Nephron progenitor cell (in vitro differentiated cells): ENCODE measurements at places on chromosomes 2 and 18.

DNA sequence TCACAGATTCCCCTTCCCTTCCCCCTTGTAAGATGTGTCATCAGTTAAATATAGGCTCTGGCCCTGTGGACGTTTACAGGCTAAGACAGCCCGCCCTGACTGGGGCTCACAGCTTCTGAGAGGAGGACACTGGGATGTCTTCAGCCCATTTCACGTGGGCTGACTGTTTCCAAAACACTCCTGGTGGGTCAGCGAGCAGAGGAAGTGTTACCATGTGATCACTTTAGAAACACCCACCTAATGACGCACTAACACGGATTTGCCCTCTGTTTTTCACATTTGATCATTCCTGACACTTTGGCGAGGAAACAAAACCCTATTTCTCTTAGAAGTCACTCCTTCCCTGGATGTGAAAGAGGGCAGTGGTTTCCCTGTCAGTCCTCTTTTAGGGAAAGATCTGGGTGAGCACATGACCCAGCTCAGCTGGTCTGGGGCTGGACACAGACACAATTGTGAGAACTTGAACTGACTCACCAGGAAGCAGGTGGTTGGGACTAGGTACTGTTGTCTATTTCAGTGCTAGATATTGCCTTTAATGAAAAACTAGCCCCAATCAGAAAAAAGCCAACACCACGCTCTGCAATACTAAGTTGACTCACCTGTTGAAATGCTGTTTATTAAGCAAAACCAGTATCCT lies 38.8 kb downstream of the BMP10 start:
- H3K4me1 ChIP-seq = peaks cover 16% of the 10 kb centered on the region
- no peaks in the 10 kb centered on the region for H3K36me3 ChIP-seq
- H3K27ac ChIP-seq = no peak overlapping the region
- no peak overlapping the region for H3K4me3 ChIP-seq

GRCh38 chr2:207513551-207514257 lies 16.1 kb upstream of the CREB1 start:
- H3K36me3 ChIP-seq = no peaks in the 10 kb centered on the region
- no peak overlapping the region for H3K4me3 ChIP-seq
- H3K27ac ChIP-seq = no peak overlapping the region

DNA sequence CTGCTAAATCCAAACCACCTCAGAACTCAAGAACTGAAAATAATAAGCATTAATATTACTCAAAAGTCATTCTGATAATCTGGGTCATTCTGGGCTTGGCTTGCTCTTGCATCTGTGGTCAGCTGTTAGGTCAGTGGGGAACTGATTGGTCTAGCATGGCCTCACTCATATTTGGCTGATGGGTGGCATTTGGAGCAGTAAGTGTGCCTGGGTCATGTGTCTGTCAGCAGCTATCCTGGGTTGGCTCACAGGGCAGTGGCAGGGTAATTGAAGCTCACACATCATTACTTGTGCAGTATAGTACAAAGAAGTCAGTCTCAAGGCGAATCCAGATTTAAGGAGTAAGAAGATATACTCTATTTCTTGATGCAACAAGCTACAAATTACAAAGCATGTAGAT lies 9.6 kb downstream of the RPL37A start:
- H3K27ac ChIP-seq = peak overlapping the region; percentile 8
- no peak for DNase-seq
- H3K4me3 ChIP-seq = no peak overlapping the region
- H3K4me1 ChIP-seq = peaks cover 6% of the 10 kb centered on the region

GRCh38 chr2:160783474-160783873 lies 289.9 kb upstream of the RBMS1 start:
- no peak for DNase-seq
- H3K4me3 ChIP-seq = no peak overlapping the region
- H3K27me3 ChIP-seq = peaks cover 2% of the 10 kb centered on the region
- H3K4me1 ChIP-seq = no peaks in the 10 kb centered on the region
- H3K27ac ChIP-seq = no peak overlapping the region
- no peaks in the 10 kb centered on the region for H3K36me3 ChIP-seq

GRCh38 chr2:98849113-98849512 lies 86.9 kb downstream of the CRACDL start:
- no peak overlapping the region for H3K4me3 ChIP-seq
- H3K27ac ChIP-seq = no peak overlapping the region
- no peaks in the 10 kb centered on the region for H3K36me3 ChIP-seq

- H3K27ac ChIP-seq = no peak overlapping the region
- H3K36me3 ChIP-seq = peaks cover 57% of the 10 kb centered on the region
- H3K27me3 ChIP-seq = no peaks in the 10 kb centered on the region
- no peak overlapping the region for H3K4me3 ChIP-seq
- no peak for DNase-seq
- H3K4me1 ChIP-seq = peaks cover 19% of the 10 kb centered on the region
Measured at GRCh38 chr2:47891369-47892337, 14.6 kb downstream of the FBXO11 start.

DNA sequence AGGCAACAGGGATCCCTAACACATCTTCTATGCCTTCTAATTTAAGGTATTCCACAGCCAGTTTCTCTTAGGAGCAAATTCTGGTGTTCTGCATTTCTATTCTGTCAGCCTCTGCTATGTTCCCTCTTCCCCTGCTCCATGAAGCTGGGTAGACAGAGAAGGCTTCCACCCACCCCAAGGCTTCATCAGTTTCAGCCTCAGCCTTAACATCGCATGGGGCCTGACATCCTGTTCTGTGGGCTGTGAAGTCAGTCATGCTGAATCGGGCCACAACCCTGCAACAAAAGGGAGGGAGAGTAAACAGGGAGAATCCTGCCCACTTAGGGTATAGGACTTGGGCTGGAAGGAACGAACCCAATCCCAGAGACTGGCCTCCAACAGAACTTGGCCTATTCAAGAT lies 70.6 kb upstream of the PPM1B start:
- DNase-seq = no peak
- H3K4me1 ChIP-seq = peaks cover 5% of the 10 kb centered on the region
- no peaks in the 10 kb centered on the region for H3K36me3 ChIP-seq
- no peak overlapping the region for H3K4me3 ChIP-seq
- H3K27me3 ChIP-seq = peaks cover 4% of the 10 kb centered on the region
- H3K27ac ChIP-seq = peak overlapping the region; percentile 76

DNA sequence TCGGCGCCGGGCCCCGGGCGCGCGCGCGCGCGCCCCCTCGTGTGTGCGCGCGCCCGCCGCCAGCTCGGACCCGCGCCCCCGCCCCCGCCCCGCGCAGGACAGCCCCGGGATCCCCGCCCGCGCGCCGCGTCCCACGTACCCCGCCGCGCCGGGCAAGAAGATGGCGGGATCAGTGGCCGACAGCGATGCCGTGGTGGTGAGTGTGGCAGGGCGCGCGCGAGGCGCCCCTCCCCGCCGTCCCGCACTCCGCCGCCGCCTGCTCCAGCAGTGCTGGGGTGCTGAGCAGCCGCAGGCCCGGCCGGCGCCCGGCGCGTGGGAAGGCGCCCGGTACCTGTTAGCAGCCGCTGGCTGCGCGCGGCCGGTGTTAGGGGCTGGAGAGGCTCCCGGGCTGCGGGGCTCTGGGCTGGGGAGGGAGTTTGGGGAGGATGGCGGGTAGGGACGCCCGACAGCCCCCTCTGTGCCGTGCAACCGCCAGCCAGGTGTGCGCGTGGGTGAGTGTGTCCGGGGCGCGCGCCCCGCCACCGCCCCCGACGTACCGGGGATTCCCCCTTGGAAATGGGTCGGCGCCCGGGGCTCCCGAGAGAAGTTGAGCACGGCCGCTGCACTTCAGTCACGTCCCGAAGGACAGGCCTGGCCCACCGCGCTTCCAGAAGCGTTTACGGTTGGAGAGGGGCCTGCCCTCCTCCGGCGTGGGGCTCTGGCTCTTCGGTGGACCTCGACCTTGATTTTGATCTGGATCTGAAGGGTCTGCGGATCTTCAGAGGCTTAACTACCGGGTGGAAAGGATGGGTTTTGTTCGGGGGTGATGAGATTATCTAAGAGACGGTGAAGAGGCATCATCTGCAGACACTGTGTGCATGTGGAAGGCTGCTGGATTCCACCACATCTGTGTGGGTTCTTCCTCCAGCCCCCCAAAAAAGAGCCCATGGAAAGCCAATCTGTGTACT lies 697 bp downstream of the LGALSL start:
- peak overlapping the region; percentile 90 for H3K27ac ChIP-seq
- H3K4me1 ChIP-seq = peaks cover 53% of the 10 kb centered on the region
- peaks cover 4% of the 10 kb centered on the region for H3K27me3 ChIP-seq
- DNase-seq = peak; percentile 75
- H3K36me3 ChIP-seq = peaks cover 37% of the 10 kb centered on the region

DNA sequence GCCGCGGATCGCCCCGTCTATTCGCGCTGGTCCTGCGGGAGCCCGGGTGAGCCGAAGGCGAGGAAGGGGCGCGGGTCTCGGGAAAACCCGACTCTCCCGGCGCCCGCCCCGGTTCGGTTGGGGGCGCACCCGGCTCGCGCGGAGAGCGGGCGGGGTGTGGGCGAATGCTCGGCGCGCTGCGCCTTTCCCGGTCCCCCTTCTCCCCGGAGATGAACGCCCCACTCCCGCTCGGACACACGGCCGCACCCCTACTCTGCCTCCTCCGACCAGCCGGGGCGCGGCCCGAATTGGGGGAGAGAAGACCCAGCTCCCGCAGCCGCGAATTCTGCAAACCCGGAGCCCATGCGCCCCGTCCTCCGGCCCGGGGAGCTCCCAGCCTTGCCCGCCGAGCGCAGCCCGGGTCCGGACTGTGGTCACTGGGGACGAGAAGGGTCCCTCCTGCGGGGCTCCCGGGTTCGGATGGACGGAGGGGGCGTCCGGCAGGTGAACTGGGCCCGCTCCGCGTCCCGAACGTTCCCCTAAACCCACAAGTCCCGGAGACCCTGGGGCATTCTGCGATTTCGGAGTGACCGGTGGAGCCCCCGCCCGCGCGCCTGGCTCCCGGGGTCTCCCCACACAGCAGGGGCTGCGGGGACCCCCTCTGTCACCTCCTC lies 734 bp downstream of the KCNG2 start:
- no peaks in the 10 kb centered on the region for H3K36me3 ChIP-seq
- H3K27me3 ChIP-seq = peaks cover 80% of the 10 kb centered on the region
- peaks cover 23% of the 10 kb centered on the region for H3K4me1 ChIP-seq
- peak overlapping the region; percentile 78 for H3K4me3 ChIP-seq
- H3K27ac ChIP-seq = no peak overlapping the region
- no peak for DNase-seq

- no peak overlapping the region for H3K4me3 ChIP-seq
- DNase-seq = no peak
- no peaks in the 10 kb centered on the region for H3K4me1 ChIP-seq
- H3K27me3 ChIP-seq = no peaks in the 10 kb centered on the region
Measured at GRCh38 chr2:72579591-72580180, 246.1 kb downstream of the EXOC6B start.

DNA sequence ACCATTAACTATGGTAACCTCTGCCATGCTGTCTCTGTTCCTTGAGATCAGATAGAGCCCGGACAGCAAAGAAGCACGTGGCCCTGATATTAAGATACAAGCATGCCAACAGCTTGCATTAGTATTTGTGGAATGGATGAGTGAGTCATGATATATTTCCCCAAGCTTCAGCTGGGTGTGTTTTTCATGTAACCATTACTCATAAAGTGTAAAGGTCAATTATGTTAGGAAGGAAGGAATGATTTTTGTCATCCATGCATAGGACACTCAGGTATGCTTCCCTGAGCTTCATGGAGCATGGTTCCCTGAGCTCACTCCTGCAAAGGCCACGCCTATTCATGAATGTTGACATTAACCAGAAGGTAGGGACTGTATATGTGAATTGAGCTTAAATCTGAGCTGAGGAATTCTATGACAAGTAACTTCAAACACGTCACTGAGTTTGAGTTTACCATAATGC lies 74.6 kb downstream of the ARL4C start:
- no peak overlapping the region for H3K27ac ChIP-seq
- no peak overlapping the region for H3K4me3 ChIP-seq
- peaks cover 9% of the 10 kb centered on the region for H3K27me3 ChIP-seq

DNA sequence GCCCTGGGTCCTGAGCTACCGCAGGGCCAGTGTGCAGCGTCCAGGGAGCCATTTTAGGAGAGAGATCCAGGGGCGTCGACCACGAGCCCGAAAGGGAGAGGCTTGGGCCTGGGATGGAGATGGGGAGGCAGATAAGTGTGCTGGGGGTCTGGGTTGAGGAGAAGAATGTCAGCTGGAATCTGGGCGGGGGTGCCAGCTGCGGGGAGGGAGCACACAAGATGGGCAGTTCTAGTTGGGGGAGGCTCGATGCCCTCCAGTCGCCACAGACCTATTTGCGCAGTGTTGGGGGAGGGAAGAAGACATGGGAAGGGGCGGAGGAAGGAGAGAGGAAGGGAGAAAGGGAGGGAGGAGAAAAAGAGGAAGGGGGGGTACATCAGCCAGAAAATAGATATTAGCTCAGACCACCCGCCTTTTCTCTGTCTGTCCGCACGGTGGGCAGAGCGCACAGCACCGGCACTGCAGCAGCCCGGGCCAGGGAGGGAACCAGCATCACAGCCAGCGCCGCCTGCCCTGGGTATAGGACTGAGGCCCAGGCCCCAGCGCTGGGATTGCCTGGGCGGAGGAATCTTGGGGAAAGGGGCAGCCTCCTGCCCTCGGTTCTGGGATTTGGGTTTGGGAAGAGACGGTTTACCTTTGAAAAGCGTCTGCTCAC lies 1.9 kb upstream of the HOXD11 start:
- no peaks in the 10 kb centered on the region for H3K36me3 ChIP-seq
- peak overlapping the region; percentile 84 for H3K4me3 ChIP-seq
- no peak overlapping the region for H3K27ac ChIP-seq
- no peak for DNase-seq
- peaks cover 58% of the 10 kb centered on the region for H3K4me1 ChIP-seq

GRCh38 chr18:59885579-59886163 lies 14.1 kb upstream of the PMAIP1 start:
- H3K27ac ChIP-seq = no peak overlapping the region
- no peak for DNase-seq
- H3K4me1 ChIP-seq = peaks cover 16% of the 10 kb centered on the region
- H3K4me3 ChIP-seq = no peak overlapping the region
- peaks cover 14% of the 10 kb centered on the region for H3K27me3 ChIP-seq

DNA sequence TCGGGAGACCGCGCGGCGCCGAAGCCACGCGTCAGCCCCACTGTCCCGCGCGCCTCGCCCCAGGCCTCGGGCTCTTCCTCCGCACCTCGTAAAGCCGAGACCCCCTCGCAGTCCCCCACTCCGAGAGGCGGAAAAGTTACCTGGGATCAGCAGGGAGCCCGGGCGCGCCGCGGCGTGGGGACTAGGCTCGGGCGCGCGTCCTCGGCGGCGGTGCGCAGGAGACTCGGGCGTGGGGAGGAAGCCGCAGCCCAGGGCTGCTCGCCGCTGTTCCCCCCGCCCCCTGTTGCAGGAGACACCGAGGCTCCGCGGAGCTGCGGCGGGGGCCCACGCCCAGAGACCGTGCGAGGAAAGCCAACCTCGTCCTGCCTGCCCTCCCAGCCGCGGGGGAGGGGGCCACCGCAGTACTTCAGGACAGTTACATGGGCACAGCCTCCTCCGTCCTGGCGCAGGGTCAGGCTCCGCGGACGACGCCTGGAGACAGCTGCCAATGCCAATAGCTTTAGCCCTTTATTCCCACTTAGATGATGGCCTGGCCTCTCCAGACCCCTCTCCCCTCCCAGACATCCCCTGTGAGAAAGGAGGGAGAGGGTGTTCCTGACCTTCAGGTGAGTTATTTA lies at the start of gene EPB41L3:
Gene EPB41L3 (minus strand): TSS at position 225 of the 617 bp plus-strand sequence. CDS start 54,814 bp downstream, outside the sequence.
- no peaks in the 10 kb centered on the region for H3K36me3 ChIP-seq
- H3K27me3 ChIP-seq = peaks cover 20% of the 10 kb centered on the region
- peak within 1 kb of the TSS; percentile 91 for H3K4me3 ChIP-seq
- peaks cover 36% of the 10 kb centered on the region for H3K4me1 ChIP-seq
- H3K27ac ChIP-seq = no peak within 1 kb of the TSS
